GM20000 (cell line): ENCODE measurements at places on chromosomes 1 and 21.

DNA sequence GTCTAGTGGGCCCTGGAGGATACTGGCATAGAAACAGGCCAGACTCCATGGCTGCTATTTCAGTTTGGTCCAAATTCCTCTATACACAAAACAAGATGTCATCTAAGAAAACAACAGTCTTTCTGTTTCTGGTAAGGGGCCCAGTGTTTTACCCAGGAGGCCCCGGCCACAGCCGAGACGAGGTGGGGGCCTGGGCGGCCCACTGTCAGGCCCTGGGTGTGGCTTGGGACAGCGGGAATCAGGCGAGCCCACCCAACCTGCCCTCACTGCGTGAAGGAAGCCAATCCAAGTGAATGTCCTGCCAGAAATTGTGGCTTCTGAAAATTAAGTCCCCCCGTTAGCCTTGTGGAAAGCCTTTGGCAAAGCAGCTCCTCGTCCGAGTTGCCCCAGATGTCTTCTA lies 31.2 kb upstream of the GPR153 start:
- no peak for DNase-seq

DNA sequence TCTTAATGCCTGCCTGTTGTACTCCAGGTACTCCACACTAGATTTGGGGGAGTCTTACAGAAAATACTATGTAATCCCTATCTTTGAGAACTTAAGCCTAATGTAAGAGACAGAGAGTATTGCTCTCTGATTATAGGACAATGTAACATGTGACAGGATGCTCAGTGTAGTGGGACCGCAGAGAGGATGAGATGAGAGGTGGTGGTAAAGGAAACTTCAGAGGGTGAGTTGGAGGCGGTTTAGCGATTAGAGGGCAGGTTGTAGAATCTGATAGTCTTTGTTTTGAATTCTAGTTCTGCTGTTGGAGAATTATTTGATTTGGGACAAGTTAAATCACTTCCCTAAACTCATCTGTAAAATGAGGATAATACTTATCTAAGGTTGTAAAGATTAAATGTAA lies 5.4 kb downstream of the SOAT1 start:
- peak; percentile 47 for DNase-seq

GRCh38 chr1:16969057-16969611 lies 11.3 kb downstream of the MFAP2 start:
- no peak for DNase-seq

DNA sequence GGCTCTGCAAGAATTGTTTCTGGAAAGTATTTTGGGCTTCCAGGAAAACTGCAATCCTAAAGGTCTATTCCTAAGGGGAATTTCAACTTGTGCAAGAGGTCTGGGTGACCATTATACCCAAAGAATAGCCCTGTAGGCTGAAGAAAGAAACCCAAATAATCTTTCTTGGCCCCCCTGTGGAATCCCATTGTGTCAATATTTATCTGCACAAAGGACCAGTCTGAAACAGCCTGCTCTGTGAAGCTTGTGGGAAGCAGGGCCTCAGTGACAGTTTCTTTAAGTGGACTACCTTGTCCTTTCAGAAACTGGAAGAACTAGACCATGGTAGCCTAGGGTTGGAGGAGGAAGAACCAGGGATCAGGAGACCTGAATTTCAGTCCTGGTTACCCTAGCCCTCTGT lies 58.4 kb upstream of the HSD17B7 start:
- DNase-seq = no peak

DNA sequence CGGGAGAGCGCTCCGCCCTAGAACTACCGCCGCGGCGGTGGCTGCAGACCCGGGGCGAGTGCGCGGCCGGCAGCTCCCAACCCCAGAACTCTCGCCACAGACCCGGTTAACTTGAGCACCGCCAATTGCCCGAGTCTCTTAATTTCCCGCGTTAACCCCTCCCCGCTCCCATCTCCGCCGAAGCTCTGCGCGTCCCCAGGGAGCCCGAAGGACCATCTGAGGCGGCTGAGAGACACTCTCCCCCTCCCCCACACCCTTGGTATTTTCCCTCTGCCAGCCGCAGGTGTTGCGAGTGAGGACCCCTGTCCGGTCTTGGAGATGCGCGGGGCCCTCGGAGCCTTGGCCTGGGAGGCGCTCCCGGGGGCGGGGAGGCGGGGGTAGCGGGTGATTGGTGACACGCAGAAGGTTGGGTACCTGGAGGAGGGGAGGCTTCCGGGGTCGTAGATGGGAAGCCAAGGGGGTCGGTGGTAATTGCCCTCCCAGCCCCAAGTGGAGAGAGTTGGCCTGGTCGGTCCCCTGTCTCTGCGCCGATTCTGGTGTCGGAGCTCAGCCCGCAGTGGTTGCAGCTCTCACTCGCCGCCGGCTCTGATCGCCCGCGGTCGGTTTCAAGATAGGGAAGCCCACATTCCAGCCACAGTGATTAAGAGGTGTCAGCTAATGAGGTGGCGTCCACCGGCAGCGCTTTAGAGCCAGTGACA lies 858 bp upstream of the SUSD4 start:
- DNase-seq = no peak

DNA sequence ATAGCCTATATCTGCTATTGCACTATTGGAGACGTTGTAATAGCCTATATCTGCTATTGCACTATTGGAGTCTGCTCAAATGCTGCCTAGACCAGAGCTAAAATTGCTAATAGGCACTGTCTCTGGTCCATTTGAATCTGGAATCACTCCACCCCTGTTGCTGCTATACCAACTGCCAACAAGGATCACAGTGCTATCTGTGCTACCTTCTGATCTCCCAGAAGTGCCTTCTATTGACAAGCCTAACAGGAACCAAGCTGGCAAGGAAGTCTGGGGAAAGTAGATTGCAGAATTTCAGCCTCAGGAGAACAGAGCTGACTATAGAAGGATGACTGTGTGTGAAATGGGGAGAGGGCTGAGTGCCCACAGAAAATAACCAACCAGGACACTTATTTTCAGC lies 15.9 kb downstream of the RWDD3 start:
- no peak for DNase-seq

GRCh38 chr1:11211461-11211860 lies 22.3 kb downstream of the ANGPTL7 start:
- no peak for DNase-seq

DNA sequence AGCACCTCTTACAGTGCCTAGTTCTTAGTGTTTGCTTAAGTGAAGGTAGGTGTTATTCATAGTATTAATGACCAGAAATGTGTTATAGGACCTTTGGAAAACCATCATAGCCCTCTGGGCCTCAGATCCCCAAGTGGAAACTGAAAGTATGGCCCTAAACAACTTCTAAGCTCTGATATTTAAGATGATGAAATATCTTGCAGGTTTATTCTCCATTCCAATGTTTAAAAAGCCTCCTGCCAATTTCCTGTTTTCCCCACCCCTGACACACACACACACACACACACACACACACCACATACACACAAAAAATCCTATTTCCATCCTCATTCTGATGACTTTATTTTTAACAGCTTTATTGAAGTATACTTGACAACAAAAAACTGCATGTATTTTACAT lies 108.2 kb downstream of the DIRAS3 start:
- DNase-seq = no peak

GRCh38 chr1:243434594-243434993 lies 178.8 kb downstream of the SDCCAG8 start:
- DNase-seq = no peak
